ENCODE measurements at places on chromosomes 12 and 14. TPM values are rescaled to one million over a fixed set of nuclear protein-coding genes. Genes with fewer than 3 reads are reported as not detected.
A peak's percentile ranks its signal among the peaks of the same experiment; 100 is the strongest.

DNA sequence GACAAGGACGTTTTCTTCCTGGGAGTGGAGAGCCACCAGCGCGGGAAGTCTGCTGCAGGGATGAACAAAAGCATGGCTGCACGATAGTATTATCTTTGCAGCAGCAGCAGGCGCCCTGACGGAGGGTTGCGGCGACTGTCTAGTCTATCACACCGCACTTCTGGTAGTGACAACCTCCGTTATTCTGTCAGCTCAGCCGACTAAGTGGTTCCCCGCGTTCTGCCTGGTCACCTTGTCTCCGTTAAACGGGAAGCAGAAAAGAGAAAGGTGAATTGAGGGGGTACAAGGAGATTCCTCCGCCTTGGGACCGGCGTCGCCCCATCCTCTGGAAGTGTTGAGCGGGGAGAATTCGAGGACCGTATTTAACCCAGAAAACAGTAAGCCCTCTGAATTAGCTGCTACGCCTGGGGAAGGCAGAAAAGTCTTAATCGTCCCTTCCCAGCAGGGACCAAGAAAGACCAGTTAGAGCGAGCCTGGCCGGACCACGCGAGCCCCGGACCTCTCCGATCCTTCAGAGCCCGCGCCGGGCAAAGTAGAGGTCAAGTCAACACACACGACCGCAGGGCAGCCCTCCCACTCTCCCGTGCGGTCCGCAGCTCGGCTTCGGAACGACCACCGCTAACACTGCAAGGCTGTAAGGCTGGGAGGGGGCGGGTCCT is 536 bp upstream of the DAAM1 start:
- peak; percentile 64 for DNase-seq

- DNase-seq = no peak
Observed at GRCh38 chr14:34161351-34162082, 210.6 kb upstream of the EGLN3 start.

- no peak for DNase-seq
Observed at GRCh38 chr14:69504775-69505174, 20.2 kb downstream of the PLEKHD1 start.

DNA sequence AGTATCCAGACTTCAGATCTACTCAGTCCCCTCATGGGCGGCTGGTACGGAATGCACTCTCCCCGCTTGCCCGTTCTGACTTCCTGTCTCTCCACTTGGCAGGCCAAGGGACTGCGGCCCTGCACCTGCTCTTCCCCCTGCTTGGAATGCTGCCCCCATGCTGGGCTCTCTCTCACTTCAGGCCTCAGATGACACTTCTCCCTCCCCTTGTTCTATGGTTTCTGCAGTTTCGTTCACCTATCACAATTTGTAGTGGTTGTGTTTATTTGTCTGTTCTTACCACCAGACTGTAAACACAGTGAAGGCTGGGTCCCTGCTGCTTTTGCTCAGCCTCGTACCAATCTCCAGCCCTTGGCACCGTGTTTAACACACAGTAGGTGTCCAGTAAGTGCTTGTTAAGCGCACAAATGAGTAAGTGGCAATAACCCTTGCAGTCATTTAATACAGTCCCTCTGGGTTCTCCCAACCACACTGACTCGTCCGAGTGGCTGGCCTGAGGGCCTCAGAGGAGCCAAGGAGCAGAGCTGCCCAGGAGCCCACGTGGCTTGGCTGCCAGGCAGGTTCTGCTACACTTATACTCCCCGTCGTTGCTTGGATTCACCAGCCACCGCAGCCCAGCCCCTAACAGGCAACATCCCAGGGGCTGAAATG is 11.8 kb downstream of the SLC6A12 start:
- no peak for DNase-seq

DNA sequence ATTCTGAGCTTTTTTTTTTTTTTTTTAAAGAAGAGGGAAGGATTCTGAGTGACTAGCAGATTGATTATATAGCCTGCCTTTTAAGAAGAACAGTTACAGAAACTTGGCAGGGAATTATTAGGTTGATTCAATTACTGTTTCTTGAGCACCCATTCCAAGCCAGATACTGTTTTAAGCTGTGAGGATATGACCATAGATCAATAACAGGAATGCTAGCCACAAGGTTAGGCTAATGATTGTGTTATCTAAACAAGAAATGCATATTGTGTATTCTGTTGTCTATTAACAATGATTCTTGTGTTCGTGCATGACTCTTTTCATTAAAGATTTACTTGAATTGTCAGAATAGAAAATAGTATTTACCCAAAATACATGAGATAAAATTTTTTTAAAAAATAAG is 67.1 kb downstream of the PRORP start:
- DNase-seq = no peak

DNA sequence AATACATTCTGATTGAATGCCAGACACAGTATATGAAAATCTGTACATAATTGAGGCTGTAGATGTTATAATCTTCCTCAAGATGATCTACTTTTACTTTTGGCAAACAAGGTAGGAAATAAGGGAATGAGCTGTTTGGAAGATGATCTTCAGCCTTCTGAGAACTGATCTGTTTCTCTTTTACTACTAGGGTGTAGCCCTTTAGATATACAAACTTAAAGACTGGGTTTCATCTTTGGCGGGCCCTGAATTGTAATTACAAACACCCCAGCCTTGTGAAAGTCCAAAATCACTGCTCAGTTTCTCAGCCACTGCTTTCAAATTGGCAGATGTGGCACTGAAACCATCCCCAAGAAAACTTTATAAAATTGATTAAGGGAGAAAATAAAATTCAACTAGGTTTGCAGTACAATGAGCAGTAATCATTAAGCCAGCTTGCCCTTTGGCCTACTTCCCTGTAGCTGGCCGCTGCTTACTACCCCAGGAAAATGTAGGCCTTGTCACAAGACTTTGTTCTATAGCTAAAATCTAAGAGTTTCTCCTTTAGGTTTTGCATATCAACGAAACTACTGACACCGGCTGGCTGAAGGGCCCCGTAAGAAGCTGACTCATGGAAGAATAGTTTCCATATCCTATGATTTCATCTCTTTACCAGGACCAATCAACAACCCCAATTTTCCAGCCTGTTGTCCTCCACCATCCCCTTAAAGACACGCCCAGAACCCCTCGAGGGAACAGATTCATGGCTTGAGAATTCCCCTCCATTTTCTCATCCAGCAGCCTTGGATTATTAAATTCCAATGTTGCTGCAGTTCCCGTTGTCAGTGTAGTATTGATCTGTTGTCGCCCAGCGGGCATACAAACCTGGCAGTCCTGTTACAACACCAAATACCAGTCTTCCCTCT is 210.8 kb downstream of the PCNX1 start:
- DNase-seq = peak; percentile 92

DNA sequence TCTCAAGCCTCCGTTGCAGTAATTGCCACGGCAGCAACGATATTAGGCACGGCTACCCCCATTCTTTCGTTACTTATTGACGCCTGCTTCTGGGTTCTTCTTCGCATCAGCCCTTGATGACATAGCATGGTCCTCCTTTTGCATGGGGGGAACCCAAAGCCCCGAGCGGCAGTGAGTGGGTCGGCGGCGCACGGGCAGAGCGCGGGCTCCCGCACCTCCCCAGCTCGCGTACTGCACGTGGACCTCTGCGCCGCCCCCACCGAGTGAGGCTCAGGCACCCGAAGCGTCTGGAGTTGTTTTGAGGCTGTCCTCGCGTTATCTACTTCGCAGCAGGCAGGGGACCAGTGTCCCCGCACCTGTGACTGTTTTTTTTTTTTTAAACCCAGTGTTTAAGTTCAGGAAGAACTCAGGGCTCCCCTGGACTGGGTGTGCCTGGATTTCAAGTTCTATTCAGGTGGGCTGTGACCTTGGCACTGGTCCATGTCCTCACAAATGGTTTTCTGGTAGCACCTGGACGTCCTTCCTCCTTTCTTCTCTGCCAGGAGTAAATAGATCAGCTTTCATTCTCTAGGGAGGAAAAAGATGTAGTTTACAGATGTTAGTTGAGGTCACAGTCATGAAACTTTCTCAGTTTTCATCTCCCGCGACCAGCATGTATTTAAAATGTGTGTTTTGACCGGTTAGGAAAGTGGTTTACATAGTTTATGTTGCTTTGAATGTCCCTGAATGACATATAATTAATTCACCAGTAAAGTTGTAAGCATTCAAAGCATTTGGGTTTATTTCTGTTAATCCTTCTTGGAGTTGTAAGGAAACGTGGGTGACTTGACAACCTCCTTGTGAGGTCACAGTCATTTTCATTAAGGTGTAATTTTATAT is 1.4 kb upstream of the FOXN4 start:
- no peak for DNase-seq

DNA sequence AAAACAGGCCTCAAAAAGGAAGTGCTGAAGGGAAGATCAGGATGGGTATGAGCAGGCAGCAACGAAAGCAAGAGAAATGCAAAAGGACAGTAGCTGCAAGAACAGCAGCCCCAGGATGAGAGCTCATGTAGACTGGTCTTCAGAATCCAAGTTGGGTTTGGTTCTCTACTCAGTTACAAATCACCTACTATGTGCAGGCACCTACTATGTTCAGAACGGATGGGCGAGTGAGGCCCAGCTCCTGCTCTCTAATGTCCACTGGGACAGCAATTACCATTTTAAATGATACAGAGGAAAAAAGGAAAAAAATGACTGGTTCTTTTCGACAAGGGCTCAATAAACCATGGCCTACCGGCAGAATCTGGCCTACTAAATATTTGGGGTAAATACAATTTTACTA is 88.5 kb downstream of the RBM19 start:
- no peak for DNase-seq

GRCh38 chr12:109899783-109900751 is at the start of gene TCHP:
Gene TCHP, plus strand, starts transcription at chr12:109900274. Its CDS starts 2,753 bp downstream, at chr12:109903027.
- DNase-seq = peak; percentile 86

- DNase-seq = peak; percentile 32
Observed at GRCh38 chr14:22613106-22613695, 15.1 kb downstream of the ABHD4 start.

Gene KITLG
- 11.8 TPM for total RNA-seq

Gene B4GALNT1
- total RNA-seq = 21.6 TPM

Gene IAPP
- total RNA-seq = not detected

Gene FITM1
- not detected for total RNA-seq

Gene KRT71
- not detected for total RNA-seq

Gene SLC7A7
- 3.6 TPM for total RNA-seq

Gene PTCSC3
- not detected for total RNA-seq

Gene KLRK1
- not detected for total RNA-seq

Gene LTBP2
- total RNA-seq = 5.2 TPM
